ENCODE measurements at places on chromosomes 2 and 18.

GRCh38 chr18:23276451-23276850 is 141.2 kb downstream of the CABLES1 start:
- no peak for DNase-seq

DNA sequence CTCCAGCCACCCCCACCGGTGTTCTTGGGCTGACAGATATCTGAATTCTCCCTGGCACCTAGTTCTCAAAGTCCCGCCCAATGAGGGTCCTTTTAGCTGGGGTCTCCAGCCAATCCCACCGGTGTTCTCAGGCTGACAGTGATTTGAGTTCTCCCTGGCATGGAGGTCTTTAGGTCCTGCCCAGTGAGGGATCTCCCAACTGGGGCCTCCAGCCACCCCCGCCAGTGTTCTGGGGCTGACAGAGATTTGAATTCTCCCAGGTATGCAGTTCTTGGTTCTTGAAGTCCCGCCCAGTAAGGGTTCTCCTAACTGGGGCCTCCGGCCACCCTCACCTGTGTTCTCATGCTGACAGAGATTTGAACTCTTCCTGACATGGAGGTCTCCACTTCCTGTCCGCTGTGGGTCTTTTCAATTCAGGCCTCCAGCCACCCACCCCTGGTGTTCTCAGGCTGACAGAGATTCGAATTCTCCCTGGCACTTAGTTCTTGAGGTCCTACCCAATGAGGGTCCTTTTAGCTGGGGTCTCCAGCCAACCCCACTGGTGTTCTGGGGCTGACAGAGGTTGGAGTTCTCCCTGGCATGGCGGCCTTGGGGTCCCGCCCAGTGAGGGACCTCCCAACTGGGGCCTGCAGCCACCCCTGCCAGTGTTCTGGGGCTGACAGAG is 154.6 kb downstream of the ANKRD36 start:
- no peak for DNase-seq

DNA sequence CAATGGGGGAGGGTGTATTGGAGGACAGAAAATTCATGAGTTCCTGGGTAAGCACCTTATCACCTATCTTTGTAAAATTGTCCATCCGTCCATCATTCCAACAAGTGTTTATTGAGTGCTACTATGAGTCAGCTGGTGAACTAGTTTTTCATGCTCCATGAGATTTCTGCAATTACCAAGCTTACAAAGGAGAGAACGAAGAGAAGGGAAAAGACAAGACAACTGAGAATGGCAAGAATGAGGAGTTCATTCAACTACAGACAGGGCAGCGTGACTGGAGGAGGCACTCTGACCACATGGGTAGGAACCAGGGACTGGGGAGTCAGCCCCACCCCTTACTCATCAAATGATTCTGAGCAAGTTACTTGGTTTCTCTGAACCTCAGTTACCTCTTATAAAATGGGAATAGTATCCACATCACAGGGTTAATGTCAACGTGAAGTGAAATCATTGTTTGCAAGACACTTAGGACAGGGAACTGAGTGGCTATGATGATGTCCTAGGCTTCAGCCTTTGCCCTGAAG is 18.6 kb upstream of the TXNDC2 start:
- no peak for DNase-seq

GRCh38 chr2:39491653-39492052 is 54.6 kb upstream of the MAP4K3 start:
- no peak for DNase-seq

DNA sequence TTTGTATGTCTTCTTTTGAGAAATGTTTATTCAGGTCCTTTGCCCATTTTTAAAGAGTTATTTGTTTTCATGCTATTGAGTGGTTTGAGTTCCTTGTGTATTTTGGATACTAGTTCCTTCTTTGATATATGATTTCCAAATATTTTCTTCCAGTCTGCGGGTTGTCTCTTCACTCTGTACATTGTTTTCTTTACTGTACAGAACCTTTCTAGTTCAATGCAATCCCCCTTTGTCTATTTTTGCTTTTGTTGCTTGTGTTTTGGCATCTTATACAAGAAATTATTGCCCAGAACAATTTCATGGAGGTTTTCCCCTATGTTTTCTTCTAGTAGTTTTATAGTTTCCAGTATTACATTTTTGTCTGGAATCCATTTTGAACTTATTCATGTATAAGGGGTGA is 62.5 kb upstream of the ACVR1C start:
- no peak for DNase-seq

GRCh38 chr2:190538201-190538600 is 3.7 kb upstream of the NEMP2 start:
- no peak for DNase-seq

DNA sequence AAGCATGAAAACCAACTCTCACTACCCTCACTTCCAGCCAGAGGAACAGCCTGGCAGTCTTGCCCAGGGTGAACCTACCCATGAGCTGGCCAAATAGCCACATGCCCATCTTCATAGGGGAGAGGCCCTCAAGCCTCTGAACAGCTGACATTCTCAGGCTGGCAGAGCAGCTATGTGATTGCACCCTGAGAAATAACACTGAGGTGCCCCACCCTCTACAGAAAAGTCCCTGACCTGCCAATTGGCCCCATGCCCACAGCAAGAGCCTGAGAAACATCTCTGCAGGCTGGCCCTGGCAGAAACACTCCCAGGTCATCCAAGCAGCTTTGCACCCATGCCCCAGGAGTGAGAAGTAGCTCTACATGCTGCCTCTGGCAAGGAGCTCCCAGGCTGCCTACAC is 127.4 kb upstream of the OTX1 start:
- no peak for DNase-seq

GRCh38 chr2:10239561-10239967 is 63.1 kb upstream of the HPCAL1 start:
- no peak for DNase-seq

GRCh38 chr18:8938817-8939216 is 163.7 kb upstream of the NDUFV2 start:
- no peak for DNase-seq

- no peak for DNase-seq
These were observed 13.7 kb downstream of the HYCC2 start for GRCh38 chr2:201057715-201058248.

DNA sequence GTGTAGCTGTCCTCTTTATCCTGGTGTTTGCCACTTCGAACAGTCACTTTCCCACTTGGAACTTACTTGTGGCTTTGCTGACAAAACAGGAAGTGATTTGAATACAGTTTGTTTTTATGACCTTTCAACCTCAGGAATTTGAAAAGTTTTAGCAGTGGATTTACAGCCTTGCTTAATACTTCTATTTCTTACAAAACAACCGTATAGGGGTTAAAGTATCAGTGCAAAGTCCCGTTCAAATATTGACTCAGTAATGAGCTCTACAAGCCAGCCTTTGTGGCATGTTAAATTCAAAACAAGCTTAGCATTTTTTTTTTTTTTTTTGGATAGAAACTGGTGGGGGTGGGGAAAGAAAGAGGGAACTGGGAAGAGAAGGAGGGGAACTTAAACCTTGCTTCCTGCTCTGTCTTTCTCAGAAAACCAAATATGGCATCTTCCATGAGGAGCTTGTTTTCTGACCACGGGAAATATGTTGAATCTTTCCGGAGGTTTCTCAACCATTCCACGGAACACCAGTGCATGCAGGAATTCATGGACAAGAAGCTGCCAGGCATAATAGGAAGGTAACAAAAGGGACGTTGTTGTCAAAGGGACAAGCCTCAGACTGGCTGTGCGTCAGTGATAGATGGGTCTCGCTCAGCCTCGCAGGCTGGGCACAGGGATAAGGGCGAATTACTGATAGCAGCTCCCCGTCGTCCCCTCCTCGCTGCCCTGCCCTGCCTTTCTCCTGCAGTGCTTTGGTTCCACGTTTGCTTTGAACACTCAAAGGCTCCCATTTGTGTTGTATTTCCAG is at the start of gene HNMT:
Gene HNMT, plus strand, starts transcription at position 408 of the 793 bp plus-strand sequence. Its CDS starts 19 bp downstream, at position 427.
- DNase-seq: no peak

- no peak for DNase-seq
These were observed 246.9 kb upstream of the PARD3B start for GRCh38 chr2:204298404-204298803.

DNA sequence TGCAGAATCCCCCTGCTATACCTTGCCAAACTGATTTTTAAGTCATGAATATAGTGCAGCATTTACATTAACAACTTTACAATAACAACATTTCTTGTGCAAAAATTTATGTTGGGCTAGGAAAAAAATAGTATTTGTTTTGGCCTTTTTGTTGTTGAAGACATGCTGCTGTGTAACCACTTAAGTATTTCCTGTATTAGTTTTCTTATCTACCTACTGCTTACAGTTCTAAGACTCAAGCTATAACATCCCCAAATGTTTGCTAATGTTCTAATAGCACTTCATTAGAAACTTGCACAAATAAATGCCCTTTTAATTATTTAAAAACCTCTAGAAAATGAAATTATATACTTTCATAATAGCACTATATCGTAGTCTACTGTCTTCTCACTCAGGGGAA is 154.3 kb upstream of the DOCK10 start:
- DNase-seq: no peak

DNA sequence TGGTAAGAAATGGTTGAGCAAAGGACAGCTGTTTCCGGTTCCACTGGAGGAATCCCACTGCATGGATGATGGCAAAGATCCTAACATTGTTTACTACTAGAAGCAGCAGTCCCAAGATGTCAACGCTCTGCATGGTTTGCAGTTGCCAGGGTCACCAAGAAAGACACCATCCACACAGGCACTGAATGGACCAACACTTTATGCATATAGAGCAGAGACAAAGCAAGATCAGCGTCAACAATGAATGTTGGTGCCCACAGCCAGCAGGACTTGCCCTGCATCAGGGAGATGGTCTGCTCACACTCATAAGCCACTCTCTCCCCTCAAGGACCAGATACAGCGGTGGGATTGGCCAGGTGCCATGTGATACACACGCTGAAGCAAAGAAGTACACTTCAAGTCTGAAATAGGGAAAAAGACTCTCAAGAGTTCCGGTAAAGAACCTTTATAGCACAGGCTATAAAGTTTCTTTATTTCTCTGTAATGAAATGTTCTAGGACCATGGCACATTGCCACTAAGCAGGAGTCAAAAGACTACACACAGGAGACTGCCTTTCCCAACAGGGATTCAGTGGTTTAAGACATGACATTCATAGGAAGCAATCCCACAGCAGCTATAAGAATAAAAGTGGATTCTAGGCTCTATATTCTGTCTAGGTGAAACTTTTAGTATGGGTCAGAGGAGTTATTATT is 133.2 kb upstream of the EPHA4 start:
- DNase-seq: no peak

All from CD4-positive, alpha-beta T cell treated with Interleukin-4 for 1 hour (primary cell).